ENCODE measurements at places on chromosomes 6 and 20.

GRCh38 chr6:38528196-38528965 lies 111.3 kb downstream of the BTBD9 start:
- DNase-seq, result no peak

DNA sequence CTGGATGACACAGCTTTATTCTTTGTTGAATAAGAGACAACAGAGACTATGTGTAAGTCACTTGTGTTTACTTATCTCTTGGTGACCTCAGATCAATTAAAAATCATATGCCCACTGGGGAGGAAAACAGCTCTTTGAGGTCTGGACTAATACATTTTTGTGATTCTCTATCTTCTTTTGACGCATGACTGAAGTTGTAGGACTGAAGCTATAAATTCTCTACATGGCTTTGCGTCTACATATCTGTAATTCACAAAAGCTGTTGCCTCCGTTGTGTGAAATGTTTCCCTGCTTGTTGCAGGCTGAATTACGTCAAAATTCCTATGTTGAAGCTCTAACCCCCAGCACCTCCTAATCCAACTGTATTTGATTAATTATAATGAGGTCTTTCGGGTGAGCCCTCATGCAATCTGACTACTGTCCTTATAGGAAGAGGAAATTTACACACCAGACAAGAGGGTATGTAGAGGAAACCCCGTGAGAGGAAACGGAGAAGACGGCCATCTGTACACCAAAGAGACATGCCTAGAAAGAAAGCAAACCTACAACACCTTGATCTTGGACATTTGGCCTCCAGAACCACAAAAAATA lies 481.6 kb downstream of the PRKN start:
- no peak for DNase-seq

DNA sequence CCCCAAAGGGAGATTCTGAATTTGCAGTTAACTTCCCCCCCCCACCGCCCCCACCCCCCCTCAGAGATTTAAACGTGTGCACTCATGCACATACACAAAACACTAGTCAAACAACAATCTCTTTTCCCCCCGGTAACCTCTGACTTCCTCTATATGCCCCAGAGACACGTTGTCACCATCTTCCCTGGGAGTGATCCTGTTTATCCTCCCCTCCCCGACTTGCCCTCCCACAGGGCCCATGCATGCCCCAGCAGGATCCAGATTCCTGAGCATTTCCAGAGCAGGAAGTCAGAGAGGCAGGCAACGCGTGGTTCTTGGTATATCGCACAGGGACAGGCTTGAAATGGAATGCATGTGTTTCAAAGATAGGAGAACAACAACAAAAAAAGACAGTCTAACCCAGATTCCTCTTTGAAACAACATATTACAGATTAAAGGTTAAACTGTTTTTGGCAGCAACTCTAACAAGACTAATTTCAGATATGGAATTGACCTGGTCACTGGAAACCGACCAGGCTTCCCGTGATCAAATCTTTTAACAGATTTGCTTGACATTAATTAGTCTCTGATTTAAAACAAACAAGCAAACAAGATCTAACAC lies 1.3 kb downstream of the BLCAP start:
- no peak for DNase-seq

GRCh38 chr20:61887596-61888093 lies 178.0 kb downstream of the TAF4 start:
- DNase-seq, result no peak

- DNase-seq, result no peak
Measured at GRCh38 chr6:4790158-4790899, 14.1 kb downstream of the CDYL start.

Measured in common myeloid progenitor, CD34-positive (primary cell).